ENCODE measurements at places on chromosomes 1 and 21.

GRCh38 chr1:14923727-14924452, 229.7 kb upstream of the TMEM51 start:
- no peak for DNase-seq

DNA sequence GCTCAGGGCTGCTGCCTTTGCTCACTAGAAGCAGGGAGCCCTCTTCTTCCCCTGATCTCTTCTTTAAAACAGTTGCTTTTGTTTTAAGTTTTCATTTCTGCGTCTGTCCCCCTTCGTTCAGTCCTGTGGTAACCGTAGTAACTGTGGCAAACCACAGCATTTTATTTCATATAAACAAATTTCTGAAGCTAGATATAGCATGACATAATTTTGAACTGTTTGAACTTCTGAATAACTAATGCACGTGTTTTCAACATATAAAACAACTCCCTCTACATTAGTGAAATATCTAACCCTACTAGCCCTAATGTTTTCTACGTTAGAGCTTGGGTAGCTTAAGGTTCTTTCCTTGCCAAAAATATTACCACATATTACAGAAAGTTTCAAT, 104.6 kb downstream of the DISP1 start:
- no peak for DNase-seq

DNA sequence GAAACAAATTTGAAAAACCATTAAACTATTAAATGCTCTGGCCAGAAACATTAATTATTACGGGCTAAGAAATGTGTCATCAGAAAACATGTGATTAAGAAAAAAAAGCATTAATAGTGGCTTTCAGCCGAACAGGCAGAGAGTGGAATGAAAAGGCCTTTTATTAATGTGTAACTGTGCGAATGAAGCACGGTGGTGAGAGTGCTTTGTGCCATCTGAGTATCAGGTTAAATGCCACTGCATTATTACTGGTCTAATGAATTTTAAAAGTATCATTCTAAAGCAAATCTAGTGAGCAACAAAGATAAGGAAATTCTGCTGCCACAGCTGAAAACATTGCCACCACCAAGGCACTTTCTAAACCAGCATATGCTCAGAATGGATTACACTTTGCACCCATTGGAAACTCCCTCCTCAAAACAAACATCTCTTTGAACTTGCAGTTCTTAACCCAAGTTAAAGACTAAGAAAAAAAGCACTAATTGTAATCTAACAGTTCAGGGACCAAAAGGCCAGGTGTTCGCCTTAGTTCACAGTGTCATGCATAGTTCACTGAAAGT, 30.0 kb upstream of the SSX2IP start:
- DNase-seq = no peak

- no peak for DNase-seq
Measured at GRCh38 chr21:40060083-40060677, 192.9 kb downstream of the PCP4 start.

- DNase-seq = no peak
Measured at GRCh38 chr1:77347646-77348045, 65.8 kb downstream of the AK5 start.

GRCh38 chr21:43012596-43012995, 38.2 kb downstream of the PKNOX1 start:
- DNase-seq = no peak

DNA sequence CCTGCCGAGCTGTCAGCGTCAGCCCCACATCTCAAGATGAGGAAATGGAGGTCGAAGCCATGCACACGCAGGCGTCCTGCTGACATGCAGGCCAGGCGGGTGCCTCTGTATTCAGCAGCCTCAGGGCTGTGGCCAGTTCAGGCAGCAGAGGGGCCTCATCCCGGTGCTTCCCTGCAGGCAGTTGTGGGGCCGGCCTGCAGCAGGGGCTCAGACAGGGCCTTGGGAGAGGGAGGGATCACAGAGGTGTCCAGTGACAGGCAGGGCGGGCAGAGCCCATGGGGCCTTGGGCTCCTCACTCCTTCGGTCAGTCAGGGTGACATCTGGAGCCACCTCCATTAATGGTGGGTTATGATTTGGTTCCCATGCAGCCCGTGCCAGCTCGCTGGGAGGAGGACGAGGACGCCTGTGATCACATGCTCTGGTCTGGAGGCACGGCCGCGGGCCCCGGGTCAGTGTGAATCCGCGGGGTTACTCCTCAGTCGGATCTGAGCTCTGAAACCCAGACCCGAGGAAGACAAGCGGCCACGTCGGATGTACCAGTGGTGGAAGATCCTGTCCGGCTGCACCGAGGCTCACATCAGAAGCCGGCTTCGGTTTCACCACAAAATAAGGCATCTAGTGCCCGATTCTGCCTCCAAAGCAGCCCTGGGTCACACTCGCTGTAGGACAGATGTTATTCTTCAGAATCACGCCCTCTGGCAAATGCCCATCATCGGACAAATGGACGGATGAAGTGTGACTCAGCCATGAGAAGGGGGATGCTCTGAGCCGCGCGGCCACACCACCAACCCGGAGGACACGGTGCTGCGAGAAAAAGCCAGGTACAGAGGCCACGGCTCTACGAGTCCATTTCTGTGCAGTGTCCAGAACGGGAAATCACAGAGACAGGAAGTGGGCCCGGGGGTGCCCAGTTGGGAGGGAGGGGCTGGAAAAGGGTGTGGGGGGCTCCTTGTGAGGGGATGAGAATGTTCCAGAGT, 33.4 kb downstream of the KRTAP10-1 start:
- no peak for DNase-seq

DNA sequence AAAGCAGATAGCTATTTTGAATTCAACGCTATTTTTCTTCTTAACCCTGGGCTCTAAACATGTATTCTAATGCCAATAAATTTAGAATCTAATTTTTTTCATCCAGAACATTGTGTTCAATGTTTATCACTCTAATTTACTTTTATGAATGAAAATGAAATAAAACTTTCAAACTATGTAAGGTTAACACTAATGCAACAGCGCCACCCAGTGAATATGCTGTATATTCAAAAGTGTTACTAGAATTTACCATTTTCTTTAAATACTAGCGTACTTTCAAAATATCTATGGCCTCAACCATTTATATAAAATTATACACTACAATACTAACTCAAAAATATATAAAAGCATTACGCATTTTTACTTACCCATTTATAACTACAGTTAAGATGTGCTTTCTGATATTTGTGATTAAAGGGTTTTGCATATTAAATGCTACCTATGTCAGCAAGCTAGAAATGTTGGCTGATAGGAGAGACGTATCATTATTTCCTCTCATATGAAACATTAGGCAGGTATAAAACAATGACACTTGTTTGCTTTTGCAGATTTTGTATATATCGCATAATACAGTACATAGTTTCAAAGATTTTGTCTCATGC, 5.9 kb upstream of the NUF2 start:
- peak; percentile 66 for DNase-seq

DNA sequence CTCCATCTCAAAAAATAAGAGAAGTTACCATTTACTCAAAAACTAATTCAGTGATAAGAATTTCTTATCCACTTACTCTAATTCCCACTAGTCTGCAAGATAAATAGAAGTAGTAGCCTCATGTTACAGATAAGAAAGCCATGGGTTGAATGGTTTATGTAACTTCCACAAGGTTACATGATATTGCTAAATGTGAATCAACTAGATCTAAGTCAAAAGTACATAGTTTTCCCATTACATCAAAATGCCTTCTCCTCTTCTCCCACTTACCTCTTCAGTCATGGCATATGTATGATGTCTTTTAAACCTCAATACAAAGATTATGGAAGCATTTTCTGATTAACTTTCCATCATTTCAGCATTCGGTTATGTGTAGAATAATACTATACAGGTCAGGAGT, 108.5 kb downstream of the ASH1L start:
- no peak for DNase-seq

DNA sequence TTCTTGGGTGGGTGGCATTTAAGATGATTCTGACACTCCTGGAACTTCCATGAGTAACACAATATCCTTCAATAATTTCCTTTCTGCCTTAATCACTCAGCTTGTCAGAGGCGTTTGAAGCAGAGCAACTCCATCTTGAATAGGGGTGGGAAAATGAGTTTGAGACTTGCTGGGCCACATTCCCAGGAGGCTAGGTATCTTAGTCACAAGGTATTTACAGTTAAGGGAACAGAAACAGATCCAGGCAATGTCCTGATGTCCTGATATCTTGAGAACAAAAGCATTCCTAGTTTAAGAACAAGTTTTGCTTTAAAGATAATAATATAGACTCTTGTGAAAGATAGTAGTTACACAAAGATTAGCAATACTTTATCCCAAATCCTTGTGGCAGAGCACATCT, 76.6 kb upstream of the KIAA0040 start:
- no peak for DNase-seq

DNA sequence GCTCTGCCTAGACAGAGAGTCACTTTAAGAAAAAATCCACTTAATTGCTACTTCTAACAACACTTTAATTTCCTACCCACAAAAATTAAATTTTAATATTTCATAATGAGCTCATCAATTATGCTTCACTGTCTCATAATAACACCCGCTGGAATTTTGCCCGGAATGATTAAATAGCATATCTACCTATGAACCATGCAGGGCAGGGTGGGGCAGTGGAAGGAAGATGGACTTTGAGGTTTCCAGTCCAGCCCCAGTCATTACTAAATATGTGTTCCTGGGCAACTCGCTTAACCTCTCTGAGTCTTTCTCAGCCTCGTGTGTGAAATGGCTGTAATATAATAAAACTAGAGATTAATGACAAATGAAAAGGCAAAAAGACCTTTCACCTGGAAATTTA, 32.8 kb upstream of the SLC45A1 start:
- DNase-seq = no peak

- no peak for DNase-seq
Measured at GRCh38 chr1:94875794-94876193, 51.1 kb downstream of the CNN3 start.

- DNase-seq = no peak
Measured at GRCh38 chr1:27325286-27325685, 3.3 kb downstream of the TMEM222 start.

Measured in CD4-positive, alpha-beta T cell (primary cell).